ENCODE measurements at places on chromosomes 2 and 18.

DNA sequence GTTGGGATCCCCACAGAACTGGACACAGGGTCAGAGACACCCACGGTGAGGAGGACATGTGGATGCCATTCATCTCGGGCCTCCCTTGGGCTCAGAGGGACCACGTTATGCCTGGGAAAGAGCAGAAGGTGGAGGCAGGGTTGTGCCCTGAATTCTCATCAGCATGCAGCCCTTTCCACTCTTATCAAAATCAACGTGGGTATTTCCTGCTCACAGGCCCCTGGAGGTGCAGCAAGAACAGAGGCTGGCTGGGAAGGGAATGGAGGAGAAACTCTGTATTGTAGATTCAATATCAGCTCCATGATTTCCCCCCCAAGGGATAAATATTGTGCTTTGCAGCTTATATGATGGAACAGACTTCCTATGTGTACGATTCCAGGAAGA, 90.9 kb downstream of the SETBP1 start:
- DNase-seq = no peak

DNA sequence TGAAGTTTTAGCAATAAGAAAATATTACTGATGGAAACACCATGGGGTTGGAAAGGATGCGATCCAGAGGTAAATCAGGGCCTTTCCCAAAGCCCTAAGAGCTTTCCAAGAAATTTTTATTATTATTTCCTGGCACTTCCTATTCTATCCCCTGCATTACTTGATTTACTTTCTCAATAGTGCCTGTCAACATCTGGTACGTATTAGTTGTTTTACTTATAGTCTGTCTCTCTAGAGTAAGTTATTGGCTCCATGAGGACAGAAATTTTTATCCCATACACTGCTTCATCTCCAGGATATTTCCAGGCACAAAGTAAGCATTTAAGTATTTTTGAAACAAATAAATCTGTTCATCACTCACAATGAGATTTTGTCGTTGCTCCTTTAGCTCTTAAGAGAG, 18.1 kb downstream of the PPP4R1 start:
- DNase-seq = no peak

DNA sequence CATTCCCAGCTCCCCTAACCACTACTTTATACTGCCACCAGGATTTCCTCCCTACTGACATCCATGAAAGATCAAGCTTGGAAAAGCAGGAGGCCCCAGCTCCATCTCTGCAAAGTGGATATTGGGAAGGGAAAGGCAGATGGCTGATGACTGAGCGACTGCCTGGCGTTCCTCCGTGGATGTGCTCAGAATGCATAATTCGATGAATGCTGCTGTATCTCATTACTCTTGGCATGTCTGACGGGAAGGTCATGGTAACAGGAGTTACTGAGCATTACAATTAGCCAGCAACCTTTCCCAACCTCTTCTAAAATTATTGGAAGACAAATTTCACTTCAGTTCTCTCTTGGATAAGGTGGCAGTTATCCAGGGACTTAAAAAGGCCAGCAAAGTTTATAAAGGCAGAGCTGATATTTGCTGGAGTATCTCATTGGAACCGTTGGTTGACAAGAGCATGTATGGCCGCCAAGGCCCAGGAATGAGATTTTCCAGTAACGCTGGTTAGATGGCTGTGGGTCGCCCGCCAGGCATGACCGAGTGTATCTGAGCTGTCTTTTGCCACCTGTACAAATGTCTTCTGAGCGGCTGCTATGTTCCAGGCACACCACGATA, 34.5 kb downstream of the KCNE4 start:
- no peak for DNase-seq

- no peak for DNase-seq
Observed at GRCh38 chr2:238345297-238345968, 25.1 kb downstream of the TRAF3IP1 start.

- DNase-seq = no peak
Observed at GRCh38 chr2:197798187-197798586, 6.2 kb upstream of the PLCL1 start.

- DNase-seq = peak; percentile 69
Observed at GRCh38 chr2:95021847-95022246, 3.7 kb upstream of the MAL start.

- DNase-seq = no peak
Observed at GRCh38 chr2:156592809-156593593, 156.8 kb downstream of the GPD2 start.
